T-helper 1 cell (primary cell): ENCODE measurements at places on chromosomes 16 and 17.

- DNase-seq: no peak
Measured at GRCh38 chr16:8858994-8859912, 9.6 kb downstream of the CARHSP1 start.

DNA sequence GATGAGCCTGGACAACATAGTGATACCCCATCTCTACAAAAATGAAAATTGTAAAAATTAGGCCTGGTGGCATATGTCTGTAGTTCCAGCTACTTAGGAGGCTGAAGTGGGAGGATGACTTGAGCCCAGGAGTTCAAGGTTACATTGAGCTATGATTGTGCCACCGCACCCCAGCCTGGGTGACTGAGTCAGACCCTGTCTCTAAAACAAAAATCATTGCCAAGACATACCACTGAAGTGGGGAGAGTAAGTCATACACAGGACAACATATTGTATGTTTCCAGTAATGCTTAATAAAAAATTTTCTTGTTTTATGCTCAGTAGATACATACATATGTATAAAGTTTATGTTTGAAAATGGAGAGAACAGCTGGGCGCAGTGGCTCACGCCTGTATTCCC lies 39.2 kb downstream of the NDE1 start:
- no peak for DNase-seq

DNA sequence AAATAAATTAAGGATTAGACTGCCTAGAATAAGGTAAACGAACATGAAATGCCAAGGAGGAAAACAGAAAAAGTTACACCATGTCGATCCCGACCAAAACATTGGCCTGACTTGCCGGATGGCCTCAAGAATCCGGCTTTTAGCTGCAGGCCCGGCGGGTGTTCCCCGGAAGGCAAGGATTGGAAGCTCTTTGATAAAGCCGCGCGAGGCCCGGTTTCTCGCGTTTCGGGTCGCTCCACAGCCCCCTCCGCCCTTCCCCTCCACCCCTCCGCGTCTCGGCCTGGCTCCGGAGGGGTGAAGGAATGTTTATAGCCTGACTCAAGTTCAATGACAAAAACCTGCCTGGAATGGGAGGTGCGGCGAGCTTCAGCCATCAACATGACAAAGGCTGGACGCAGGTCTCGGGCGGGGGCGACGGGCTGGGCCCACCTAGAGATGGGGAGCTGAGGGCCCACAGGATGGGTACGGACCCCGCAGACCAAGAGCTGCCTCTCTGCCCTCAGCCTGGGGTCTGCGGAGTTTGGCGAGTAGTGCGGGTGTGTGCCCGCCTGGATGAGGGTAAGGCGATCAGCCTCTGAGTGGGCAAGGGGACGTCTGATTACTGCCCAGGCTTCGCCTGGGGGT lies 2.6 kb downstream of the PRAC1 start:
- no peak for DNase-seq

GRCh38 chr17:62675260-62675659 lies 47.8 kb downstream of the MRC2 start:
- DNase-seq: no peak

- no peak for DNase-seq
Measured at GRCh38 chr17:82064433-82065192, 991 bp downstream of the DUS1L start.

DNA sequence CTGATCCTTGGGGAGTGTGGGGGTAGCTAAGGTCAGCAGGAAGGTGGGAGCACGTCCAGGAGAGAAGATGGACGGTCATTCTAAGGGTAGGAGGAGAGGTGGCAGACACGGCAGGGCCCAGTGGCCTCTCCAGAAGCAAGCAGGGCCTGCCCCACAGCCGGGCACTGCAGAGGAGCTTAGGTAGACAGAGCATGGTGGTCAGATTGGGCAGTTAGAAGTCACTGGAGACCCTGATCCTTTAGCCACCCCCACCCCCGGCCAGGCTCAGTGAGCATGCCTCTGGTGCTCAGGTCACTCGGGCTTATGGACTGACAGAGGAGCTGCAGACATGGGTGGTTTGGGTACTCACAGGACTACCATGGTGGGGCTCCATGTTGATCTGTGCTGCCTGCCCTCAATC lies 26.3 kb downstream of the NLRP1 start:
- DNase-seq: no peak
